Muscle of arm (tissue), 14 donors: ENCODE measurements at places on chromosomes 4 and X.

DNA sequence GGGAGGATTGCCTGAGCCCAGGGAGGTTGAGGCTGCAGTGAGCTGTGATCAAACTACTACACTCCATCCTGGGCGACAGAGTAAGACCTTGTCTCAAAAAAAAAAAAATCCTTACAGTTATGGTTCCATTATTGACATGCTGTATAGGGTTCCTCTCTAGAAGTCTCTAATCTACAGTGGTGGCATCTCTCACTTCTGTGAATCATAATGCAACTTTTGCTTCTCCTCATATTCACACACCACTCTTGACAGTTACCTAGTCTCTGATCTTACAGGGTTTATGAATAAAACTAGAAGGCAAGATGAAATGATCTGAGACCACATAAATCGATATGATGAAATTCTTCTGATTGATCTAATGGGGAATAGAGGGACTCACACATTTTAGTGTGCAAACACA, 40.6 kb downstream of the DOCK11 start:
- no peak for DNase-seq

DNA sequence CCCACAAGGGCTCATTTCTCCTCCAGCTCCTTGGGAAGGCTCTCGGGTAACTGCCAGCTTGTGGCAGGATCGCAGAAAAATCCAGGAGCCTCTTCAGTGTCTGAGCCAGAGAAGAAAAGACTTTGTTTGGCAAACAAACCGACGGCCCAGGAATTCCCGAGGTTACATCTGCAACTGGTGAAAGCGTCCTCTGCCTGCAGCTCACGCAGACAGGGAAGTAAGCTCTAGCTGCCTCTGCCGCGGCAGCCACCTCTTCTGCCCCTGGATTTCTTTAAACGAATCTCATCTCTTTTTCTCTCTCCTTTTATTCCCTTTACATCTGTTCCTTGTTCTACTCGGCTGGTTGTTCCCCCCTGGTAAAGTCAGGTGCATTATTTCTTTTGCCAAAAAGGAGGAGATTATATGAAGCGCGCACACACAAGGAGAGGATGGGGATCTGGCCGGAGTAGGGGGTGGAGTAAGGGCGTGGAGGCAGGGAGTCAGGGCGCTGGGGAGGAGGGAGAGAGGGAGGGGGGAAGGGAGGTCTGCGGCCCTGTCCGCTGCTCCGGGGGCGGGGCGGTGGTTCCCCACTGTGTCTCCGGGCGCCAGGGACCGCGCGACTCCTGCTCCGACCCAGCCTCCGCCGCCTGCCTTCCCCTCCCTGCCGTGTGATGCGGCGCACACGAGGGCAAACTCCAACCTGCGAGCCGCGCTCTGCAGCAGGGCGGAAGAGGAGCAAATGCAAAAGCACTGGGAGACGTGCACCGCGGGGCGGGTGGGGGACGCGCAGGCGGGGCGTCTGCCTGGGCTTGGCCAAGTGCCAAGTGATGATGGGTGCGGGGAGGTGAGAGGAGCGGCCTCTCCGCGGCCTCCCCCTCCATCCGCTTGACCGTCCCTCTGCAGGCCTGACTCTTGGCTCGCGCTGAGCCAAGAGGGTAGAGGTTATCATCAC, at the start of gene DCHS2:
Gene DCHS2 (minus strand): TSS at position 459 of the 931 bp plus-strand sequence. CDS start 444 bp downstream, at position 15.
- peak; percentile 79 for DNase-seq

DNA sequence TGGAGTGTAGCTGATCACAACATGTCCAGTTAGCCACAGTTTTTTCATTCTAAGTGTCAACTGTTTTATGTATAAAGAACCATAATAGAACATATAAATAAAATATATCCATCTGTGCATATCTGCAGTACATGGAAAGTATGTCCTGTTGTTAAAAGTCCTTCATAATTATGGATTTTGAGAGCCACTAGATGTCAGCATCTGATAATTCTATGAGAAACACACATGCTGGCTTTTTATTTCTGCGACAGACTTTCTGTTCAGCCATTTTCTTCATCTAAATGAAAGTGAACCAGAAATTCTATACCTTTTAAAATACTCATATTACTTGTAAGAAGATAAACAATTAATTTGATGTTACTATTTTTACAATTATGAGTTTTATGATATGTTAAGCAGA, 251.5 kb downstream of the GPM6A start:
- DNase-seq, result peak; percentile 57

GRCh38 chr4:10098780-10099160, 17.8 kb downstream of the WDR1 start:
- no peak for DNase-seq

DNA sequence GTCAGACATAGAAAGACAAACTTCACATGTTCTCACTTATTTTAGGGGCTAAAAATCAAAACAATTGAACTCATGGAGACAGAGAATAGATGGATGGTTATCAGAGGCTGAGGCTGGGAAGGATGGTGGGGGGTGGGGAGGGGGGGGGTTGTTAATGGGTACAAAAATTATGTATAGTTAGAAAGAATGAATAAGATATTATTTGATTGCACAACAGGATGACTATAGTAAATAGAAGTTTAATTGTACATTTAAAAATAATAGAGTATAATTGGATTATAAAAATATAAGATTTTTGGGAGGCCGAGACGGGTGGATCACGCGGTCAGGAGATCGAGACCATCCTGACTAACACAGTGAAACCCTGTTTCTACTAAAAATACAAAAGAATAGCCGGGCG, 33.3 kb downstream of the CORIN start:
- no peak for DNase-seq

- no peak for DNase-seq
These were observed 455.3 kb downstream of the PDHA2 start for GRCh38 chr4:96295143-96295741.

DNA sequence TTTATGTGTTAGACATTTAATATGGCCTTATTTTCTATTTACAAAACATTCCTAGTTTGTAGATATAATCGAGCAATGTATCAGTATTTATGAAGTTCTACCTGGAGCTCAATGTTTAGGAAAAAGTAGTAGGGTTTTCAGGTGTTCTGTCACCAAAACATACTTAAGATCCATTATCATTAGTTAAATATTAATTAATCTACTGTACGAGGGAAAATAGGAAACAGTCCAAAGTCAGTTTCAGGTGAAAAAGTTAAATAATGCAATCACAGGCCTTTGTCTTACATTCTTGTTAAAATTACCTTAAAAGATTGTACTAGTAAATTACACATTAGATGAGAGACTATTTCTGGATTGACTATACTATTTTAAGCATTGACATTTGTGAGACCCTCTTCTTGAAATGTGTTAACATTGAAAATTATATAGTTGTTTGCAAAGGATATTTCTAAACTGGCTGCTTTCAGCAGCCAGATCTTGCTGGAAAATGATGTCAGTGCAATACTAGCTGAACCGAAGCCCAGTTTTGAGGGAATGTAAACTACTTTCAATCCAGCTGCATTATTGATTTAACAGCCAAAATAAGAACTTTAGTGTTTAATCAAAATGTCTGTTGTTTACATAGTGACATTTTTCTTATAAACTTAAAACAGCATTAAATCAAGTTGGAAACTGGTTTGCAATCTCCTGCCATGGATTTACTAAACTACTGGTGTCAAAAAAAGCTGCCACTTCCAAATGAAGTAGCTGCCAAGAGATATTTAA, 19.3 kb downstream of the GUCY1B1 start:
- peak; percentile 83 for DNase-seq

- peak; percentile 15 for DNase-seq
These were observed 198.4 kb upstream of the ACTRT1 start for GRCh38 chrX:128250621-128251020.

DNA sequence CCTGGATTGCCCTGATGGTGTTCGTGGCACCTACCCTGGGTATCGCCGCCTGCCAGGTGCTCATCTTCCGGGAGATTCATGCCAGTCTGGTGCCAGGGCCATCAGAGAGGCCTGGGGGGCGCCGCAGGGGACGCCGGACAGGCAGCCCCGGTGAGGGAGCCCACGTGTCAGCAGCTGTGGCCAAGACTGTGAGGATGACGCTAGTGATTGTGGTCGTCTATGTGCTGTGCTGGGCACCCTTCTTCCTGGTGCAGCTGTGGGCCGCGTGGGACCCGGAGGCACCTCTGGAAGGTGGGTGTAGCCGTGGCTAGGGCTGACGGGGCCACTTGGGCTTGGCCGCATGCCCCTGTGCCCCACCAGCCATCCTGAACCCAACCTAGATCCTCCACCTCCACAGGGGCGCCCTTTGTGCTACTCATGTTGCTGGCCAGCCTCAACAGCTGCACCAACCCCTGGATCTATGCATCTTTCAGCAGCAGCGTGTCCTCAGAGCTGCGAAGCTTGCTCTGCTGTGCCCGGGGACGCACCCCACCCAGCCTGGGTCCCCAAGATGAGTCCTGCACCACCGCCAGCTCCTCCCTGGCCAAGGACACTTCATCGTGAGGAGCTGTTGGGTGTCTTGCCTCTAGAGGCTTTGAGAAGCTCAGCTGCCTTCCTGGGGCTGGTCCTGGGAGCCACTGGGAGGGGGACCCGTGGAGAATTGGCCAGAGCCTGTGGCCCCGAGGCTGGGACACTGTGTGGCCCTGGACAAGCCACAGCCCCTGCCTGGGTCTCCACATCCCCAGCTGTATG, 1.8 kb downstream of the AVPR2 start:
- no peak for DNase-seq

DNA sequence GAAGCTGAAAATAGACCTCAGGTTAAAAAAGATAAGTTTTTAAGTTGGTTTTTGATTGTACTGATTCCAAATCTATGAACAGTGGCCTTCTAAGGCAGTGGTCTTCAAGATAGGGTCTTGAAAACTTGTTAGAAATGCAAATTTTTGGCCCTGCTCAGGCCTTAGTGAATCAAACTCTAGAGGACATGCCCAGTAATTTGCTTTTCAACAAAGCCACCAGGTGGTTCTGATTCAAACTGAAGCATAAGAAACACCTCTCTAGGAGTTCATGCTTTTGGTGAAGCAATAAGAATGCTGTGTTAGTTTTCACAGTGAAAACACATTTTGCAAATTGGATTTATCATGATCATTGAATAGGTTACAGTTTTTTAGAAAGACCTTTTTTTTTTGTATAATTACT, 1849.4 kb upstream of the AGA start:
- no peak for DNase-seq

GRCh38 chrX:3690140-3690539, 23.3 kb downstream of the PRKX start:
- peak; percentile 7 for DNase-seq

DNA sequence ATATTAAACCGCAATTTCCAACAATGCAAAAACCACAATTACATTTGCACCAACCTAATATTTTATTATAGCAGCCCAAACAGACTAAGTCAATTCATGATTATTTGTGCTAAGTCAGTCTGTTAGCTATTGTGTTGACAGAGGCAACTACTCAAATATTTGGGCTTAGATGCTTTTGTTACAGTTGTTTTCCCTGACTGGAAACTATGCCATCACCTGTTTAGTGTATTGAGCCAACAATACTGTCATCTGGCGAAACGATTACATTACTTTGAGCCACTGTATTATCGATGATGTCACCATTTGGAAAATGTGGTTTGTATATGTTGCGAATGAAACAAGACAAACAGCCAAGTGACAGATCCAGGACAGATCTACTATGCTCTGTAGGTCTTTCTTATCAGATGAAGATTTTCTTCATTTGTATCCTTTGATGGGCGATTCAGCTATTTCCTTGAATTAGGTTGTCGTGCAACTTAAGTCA, 38.7 kb upstream of the INTS6L start:
- DNase-seq, result peak; percentile 12

DNA sequence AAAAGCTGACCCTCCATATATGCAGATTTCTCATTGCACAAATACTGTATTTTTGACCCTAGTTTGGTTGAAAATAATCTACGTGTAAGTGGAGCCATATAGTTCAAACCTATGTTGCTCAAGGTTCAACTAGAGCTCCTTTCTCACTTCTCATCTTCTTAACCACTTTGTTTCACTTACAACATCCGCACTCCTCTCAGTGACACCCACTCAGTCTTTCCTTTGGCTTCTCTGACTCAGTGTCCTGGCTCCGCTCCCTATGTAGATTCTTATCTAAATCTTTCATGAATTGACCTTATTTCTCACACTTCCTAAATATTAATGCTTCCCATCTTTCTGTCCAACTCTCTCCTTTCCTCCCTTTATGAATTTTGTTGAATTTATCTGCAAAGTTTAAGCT, 32.9 kb upstream of the DKK2 start:
- DNase-seq, result no peak

- DNase-seq, result no peak
These were observed 98.0 kb downstream of the PAPSS1 start for GRCh38 chr4:107622006-107622405.

DNA sequence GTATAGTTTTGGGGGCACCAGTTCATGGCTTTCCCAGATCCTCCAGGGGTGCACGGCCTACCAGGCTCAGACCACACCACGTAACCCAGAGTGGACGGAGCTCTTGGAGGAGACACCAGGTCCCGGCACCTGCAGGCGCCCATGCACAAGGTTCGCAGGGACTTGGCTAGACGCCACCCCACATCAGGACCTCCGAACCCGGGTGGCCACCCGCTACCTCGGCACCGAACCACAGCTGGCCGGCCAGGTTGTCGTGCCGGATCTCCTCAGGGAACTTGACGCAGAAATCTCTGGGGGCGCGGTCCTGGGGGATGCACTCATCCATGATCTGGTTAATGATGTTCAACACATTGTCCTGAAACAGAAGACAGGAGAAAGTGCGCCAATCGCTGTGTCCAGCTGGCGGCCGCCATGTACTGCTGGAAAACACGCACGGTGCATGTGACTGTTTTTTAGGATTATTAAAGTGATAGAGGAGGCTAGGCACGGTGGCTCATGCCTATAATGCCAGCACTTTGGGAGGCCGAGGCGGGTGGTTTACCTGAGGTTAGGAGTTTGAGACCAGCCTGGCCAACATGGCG, 77.1 kb downstream of the ZFYVE28 start:
- DNase-seq, result no peak

- peak; percentile 27 for DNase-seq
These were observed 56.1 kb upstream of the TMEM131L start for GRCh38 chr4:153409924-153410501.

DNA sequence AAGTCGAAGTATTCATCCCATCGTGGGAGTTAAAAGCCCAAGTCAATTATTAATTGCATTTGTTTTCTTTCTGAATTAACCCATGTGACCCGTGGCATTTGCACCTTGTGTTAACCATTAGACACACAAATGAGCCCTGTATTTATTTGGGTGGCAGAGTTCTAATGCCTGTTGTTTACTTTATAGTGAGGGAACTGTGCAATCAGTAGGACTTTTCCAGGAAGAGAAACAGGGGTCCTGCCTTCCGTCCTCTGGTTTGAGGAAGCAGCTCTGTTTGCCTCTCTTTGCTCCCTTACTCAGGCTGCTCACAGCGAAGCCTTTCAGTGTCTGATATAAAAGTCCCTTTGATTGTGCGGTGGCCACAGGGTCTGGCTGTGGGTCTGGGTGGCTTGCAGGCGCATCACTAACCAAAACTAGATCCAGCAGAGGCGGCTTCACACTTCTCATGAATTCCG, 263.6 kb downstream of the PTTG2 start:
- DNase-seq, result no peak
